Left ventricle myocardium inferior (tissue), 1 donor: ENCODE measurements at places on chromosomes 3 and 15. TPM values are rescaled to one million over a fixed set of nuclear protein-coding genes. Genes with fewer than 3 reads are reported as not detected.

MYH15 gene
- total RNA-seq: 0.22 TPM

TBC1D5 gene
- 26.9 TPM for total RNA-seq

KIF15 gene
- total RNA-seq: 0.85 TPM

FAM107A gene
- 115 TPM for total RNA-seq

SEMA5B gene
- 5.3 TPM for total RNA-seq

TUSC2 gene
- 32.9 TPM for total RNA-seq

CKMT1B gene
- not detected for total RNA-seq

TRPM7 gene
- total RNA-seq: 32.2 TPM

GABRR3 gene
- total RNA-seq: not detected

EIF4E3 gene
- total RNA-seq: 48.9 TPM

RPS27L gene
- total RNA-seq: 165 TPM

KY gene
- 12.1 TPM for total RNA-seq

ISLR2 gene
- total RNA-seq: 2.6 TPM

ARPP19 gene
- total RNA-seq: 162 TPM

GP5 gene
- not detected for total RNA-seq

MKRN3 gene
- 0.63 TPM for total RNA-seq

ROBO2 gene
- total RNA-seq: 0.19 TPM

TRPM1 gene
- total RNA-seq: not detected

DNAH1 gene
- 2.2 TPM for total RNA-seq

MNS1 gene
- 1.4 TPM for total RNA-seq

KCNMB3 gene
- total RNA-seq: 0.96 TPM

STRIT1 gene
- total RNA-seq: 11.7 TPM

AHSG gene
- not detected for total RNA-seq

RAF1 gene
- total RNA-seq: 137 TPM

KLHL6 gene
- 0.69 TPM for total RNA-seq

MORC1 gene
- not detected for total RNA-seq

ECE2 gene
- not detected for total RNA-seq

ZNF620 gene
- 2.3 TPM for total RNA-seq

ITIH1 gene
- total RNA-seq: not detected

BNC1 gene
- total RNA-seq: 0.11 TPM

GATM gene
- 9.3 TPM for total RNA-seq

CHP1 gene
- 124 TPM for total RNA-seq

HIGD2B gene
- not detected for total RNA-seq

LRRC31 gene
- total RNA-seq: not detected

NMNAT3 gene
- 10.7 TPM for total RNA-seq

WDR93 gene
- total RNA-seq: not detected

CIB1 gene
- total RNA-seq: 69.6 TPM

ADAMTSL3 gene
- total RNA-seq: 11.9 TPM

NR2F2 gene
- 12.8 TPM for total RNA-seq

SLC15A2 gene
- total RNA-seq: 4.6 TPM

ASB14 gene
- total RNA-seq: 23.3 TPM
